A549 treated with AZD2906 at 1 μM for 4 hours (cell line): ENCODE measurements at places on chromosomes 7 and 10. TPM values are rescaled to one million over a fixed set of nuclear protein-coding genes. Genes with fewer than 3 reads are reported as not detected.

SVOPL gene
- total RNA-seq: not detected in 5 replicates

CFTR gene
- total RNA-seq: 0.03 TPM in 1 of 5 replicates, not detected in the others

MORN4 gene
- total RNA-seq: 6.6 to 8.0 TPM (median 7.5 TPM) in 5 replicates

NXPH1 gene
- total RNA-seq: not detected in 5 replicates

TMEM213 gene
- not detected in 5 replicates for total RNA-seq

CLDN3 gene
- 1.4 to 4.4 TPM (median 3.6 TPM) in 5 replicates for total RNA-seq

HOXA2 gene
- total RNA-seq: 0.40 to 0.85 TPM (median 0.76 TPM) in 5 replicates

PRKCQ gene
- 3.3 to 4.5 TPM (median 3.8 TPM) in 5 replicates for total RNA-seq

DPYSL4 gene
- total RNA-seq: 15.3 to 20.4 TPM (median 19.3 TPM) in 5 replicates

IDI2 gene
- 0.05 to 0.10 TPM (median 0.09 TPM) in 3 of 5 replicates, not detected in the others for total RNA-seq

CCAR1 gene
- total RNA-seq: 52.3 to 76.9 TPM (median 58.0 TPM) in 5 replicates

ANKRD30A gene
- 0.49 to 0.92 TPM (median 0.66 TPM) in 5 replicates for total RNA-seq

FZD1 gene
- total RNA-seq: 2.2 to 2.5 TPM (median 2.3 TPM) in 5 replicates

C10orf105 gene
- total RNA-seq: not detected in 5 replicates

EZH2 gene
- 19.0 to 21.6 TPM (median 19.3 TPM) in 5 replicates for total RNA-seq

CPA4 gene
- total RNA-seq: 2.9 to 5.1 TPM (median 3.6 TPM) in 5 replicates

SLC18A3 gene
- not detected in 5 replicates for total RNA-seq

AKR1C4 gene
- total RNA-seq: 0.13 to 0.49 TPM (median 0.36 TPM) in 5 replicates

KIF11 gene
- total RNA-seq: 29.0 to 41.3 TPM (median 31.8 TPM) in 5 replicates

OR6V1 gene
- total RNA-seq: not detected in 5 replicates

ICA1 gene
- 0.63 to 1.3 TPM (median 1.1 TPM) in 5 replicates for total RNA-seq

ACHE gene
- 2.3 to 3.5 TPM (median 3.1 TPM) in 5 replicates for total RNA-seq

OPALIN gene
- total RNA-seq: not detected in 5 replicates

EXOC4 gene
- 17.9 to 24.3 TPM (median 19.5 TPM) in 5 replicates for total RNA-seq

MMD2 gene
- not detected in 5 replicates for total RNA-seq

CUBN gene
- total RNA-seq: 0.02 to 0.06 TPM (median 0.05 TPM) in 5 replicates

CRHR2 gene
- 0.02 to 0.08 TPM in 2 of 5 replicates, not detected in the others for total RNA-seq

LLCFC1 gene
- total RNA-seq: not detected in 5 replicates

TUBAL3 gene
- 0.23 to 0.31 TPM (median 0.31 TPM) in 5 replicates for total RNA-seq

TMEM229A gene
- not detected in 5 replicates for total RNA-seq

KLLN gene
- total RNA-seq: 0.45 to 0.56 TPM (median 0.50 TPM) in 5 replicates

FOXP2 gene
- total RNA-seq: not detected in 5 replicates

HKDC1 gene
- 8.0 to 11.7 TPM (median 9.0 TPM) in 5 replicates for total RNA-seq

NAPEPLD gene
- 3.0 to 4.0 TPM (median 3.3 TPM) in 5 replicates for total RNA-seq

THSD7A gene
- 1.4 to 2.4 TPM (median 1.9 TPM) in 5 replicates for total RNA-seq

TMEM26 gene
- total RNA-seq: 0.05 to 0.10 TPM (median 0.06 TPM) in 5 replicates

CD36 gene
- total RNA-seq: 0.07 to 0.20 TPM (median 0.09 TPM) in 4 of 5 replicates, not detected in the other

CYP3A7 gene
- total RNA-seq: 0.05 TPM in 1 of 5 replicates, not detected in the others
